KBM-7 (cell line): ENCODE measurements at places on chromosomes 2 and 18.

GRCh38 chr18:34203866-34204265 is 20.8 kb downstream of the NOL4 start:
- no peak for DNase-seq

DNA sequence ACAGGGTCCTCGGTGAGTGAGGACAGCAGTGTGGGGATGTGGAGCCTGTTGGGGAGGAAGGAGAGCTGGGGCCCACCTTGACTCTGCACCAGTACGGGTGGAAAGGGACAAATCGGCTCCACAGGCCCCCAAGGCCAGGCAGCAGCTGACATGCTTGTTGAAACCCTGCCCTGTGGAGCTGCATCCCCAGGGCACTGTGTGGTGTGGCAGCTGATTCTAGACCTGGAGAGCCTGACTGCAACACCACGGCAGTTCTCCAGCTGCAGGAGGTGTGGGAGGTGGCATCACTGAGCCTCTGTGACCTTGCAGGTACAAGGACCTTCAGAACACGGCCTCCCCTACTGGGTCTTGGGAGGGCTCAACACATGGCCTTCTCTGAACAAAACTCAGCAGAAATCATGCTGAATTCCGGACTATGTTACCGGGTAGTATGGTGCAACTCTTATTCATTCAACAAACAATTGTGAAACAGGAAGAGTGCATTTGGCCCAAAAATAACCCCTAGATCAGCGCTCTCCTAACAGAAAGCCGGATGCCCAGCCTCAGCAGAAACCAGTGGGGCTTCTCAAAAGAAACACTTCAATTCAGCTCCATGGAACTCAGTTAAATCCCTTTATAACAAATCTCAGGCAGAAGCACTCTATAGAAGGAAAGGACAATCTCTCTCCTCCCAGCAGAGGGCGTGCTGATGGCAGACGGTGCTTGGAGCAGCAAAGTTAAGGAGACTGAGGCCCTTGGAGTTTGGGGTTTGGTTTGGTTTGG is 104.4 kb upstream of the SALL3 start:
- DNase-seq = peak; percentile 48

DNA sequence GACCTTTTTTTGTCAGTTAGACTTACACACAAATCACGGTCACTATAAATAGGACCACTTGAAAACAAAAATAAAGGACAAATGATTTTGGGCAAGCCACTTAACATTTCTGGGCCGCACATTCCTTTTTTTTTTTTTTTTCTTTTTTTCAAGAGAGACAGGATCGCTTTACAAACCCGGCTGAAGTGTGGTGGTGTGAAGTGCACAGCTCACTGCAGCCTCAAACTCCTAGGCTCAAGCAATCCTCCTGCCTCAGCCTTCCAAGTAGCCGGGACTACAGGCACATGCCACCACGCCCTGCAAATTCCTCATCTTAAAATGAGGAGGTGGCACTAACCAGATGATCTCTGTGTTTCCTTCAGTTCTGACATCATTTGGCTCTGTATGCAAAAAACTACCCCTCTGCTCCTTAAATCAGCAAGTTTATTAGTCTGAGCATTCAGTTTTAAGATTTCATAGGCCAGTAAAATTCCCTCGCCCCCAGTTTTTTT is 28.3 kb upstream of the MRO start:
- no peak for DNase-seq

DNA sequence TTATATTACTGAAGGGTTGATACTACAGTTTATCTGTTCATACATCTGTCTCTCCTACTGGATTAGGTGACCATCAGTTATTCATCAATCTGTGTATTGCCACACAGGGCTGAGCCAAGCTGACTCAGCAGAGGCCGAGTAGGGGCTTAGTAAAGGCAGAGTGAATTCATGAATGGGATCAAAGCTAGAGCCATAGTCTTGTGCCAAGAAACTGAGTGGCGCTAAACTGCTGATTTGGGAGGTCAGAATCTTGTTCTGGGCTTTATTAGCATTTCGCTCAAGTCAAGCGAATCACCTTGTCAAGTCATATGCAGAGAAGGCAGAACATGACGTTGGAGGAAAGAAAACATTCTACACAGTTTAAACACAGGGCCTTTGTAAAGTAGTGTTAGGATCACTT is 34.1 kb downstream of the SOCS6 start:
- DNase-seq = no peak

- DNase-seq = no peak
These were observed 17.8 kb downstream of the RASGRP3 start for GRCh38 chr2:33494155-33494779.

DNA sequence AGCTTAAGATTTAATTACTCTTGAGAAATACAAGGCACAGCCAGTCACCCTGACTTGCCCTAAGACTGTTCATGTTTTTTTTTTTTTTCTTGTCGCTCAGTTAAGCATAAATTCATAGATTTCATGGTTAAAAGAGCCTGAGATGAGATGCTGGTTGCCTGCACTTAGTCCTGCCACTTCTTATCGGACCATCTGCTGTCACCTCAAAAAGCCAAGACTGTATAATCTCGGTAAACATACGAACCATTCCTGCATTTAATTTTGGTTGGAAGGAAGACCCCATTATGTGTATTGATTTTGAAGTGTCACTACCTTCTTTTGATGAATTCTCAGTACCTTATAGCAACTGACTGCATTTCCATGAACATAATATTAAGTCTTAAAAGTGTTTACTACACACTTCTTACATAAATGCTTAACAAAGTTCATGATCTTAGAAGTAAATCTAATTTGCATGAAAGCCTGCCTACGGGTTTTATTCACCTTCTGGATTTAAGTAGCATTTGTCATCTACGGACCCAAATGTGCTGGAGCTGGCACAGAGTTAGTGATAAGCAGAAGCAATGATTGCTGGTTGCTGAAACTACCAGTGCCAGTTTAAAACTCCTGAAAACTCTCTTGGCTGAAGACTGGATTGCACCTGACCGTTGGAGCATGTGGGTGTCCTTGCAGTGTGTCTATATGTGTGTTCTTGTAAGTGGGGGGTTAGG is 843.4 kb downstream of the TMEM182 start:
- no peak for DNase-seq

- DNase-seq = no peak
These were observed 536.4 kb upstream of the CDH7 start for GRCh38 chr18:65214456-65214855.

- DNase-seq = no peak
These were observed 503.2 kb upstream of the FAM98A start for GRCh38 chr2:34102339-34102738.

- DNase-seq = no peak
These were observed 39.4 kb upstream of the RND3 start for GRCh38 chr2:150526827-150527226.

- DNase-seq = no peak
These were observed 67.8 kb downstream of the CIB4 start for GRCh38 chr2:26573241-26573925.

DNA sequence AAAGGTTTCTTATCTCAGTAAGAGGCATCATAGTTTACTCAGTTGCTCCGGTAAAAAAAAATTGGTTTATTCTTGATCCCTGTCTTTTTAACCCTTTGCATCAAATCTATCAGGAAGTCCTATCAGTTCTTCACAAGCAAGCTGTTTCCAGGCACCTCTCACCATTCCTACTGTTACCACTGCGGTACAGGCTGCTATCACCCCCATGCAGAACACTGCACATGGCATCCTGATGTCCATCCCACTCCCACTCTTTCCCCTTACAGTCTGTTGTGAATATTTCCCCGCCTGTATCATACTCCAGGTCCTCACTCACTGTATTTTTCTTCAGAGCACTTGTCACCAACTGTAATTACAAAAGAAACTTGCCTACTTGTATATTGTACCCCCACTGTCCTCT is 5.3 kb upstream of the CNRIP1 start:
- no peak for DNase-seq

DNA sequence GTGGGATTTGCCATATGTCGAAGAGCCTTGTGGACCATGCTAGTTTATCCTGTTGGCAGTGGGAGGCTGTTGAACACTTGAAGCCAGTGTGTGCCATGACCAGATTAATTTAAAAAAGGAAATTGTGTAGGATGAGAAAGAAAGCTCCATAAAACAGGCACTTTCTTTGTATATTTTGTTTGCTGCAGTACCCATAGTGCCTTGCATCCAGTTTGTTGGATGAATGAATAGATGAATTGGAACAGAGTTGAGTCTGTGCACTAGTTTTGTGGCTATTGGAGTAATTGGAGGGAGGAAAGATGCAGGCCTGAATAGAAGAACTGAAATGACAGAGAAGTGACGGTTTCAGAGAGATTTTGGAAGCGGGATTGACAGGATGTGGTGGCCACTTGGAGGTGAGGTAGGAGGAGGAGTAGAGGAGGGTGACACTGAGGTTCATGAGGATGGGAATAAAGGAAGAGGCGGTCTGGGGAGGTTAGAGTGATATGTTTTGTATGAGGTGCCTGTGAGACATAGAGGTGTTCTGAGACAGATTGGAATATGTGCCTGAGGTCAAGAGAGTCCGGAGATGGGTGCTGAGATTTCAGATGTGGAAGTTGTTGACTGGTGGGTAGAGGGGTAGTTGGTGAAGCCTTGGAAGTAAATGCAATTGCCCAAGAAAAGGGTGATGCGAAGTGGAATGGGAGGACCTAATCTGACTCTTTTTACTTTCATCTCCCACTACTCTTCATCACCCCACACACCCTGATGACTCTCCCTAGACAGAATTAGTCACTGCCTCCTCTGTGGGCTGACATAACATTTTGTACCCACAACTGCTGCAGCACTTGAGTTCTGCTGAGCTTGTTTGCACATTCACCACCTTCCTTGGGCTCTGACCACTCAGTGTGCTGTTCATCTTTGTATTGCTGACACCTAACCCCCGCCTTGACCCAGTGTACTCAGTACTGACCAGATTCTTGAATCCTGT is 5.1 kb downstream of the DGUOK start:
- no peak for DNase-seq

- no peak for DNase-seq
These were observed 26.7 kb downstream of the PTPN2 start for GRCh38 chr18:12857215-12857905.

GRCh38 chr2:31013301-31013700 is 124.9 kb downstream of the GALNT14 start:
- DNase-seq = peak; percentile 28
